CD4-positive, CD25-positive, alpha-beta regulatory T cell (primary cell): ENCODE measurements at places on chromosomes 6 and 20.

DNA sequence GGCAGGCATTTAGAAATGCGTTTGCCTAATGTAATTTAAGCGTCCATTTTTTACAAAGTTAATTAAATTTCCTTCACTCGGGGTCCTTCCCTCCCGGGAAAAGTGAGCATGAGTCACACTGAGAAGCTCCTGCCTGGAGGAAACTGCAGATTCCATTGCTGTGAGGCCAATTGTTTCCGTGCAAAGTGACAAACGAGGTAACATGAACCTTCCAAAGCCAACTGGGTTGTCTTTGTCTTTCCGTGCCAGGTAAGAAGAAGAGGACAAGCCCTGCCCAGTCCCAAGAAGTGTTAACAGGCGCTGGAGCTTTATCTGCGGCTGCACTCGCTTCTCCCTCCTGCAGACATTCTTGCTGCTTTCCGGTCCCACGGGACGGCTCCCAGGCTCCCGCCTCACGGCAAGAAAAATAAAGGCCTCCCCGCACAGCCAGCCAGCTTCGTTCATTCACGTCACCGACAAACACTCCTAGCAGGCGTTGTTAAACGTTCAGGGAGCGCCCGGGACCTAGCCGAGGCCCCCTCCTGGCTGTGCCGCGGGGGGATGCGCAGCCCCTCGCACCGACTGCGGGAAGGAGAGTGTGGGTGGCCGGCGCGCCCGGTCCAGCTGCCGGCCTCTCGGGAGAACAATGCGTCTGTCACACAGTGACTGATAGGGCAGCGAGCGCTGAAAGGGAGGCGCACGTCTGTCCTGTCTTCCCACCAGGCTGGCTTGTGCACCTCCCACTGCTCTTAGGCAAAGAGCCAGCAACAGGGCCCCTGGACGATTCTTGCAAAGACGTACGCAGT lies 61.5 kb upstream of the HDDC2 start:
- DNase-seq = no peak

DNA sequence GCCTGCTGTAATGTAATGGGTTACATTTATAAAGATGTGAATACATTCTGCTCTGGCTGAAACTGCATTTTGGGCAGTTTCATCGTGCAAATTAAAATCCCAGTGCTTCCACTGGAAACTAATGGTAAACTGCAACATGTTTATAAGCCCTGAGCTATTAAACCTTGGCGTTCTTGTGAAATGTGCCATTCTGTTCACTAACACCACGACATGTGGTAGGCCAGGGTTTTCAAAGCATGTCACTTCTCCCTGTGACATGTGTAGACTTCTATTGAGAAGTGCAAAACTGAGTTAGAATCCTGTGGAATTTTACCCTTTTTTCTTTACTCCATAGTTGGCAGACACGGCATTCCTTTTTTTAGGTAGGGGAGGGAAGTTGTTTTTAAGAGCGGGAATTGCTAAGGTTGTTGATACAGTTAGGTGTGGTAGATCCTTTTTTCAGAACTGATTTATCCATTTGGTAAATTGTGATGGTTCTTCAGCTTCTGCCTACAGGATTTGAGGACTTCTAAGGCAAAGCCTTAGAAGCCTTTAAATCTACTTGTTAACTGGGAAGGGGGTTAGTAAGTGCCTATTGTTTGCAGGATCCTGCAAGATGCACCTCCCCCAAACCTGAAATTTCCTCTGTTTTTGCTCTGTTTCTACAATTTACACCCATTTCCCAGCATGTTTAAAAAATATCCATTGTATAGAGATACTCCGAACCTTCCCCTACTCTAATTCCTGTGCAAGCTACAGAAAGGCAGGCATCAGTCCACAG lies 4.2 kb downstream of the SASH1 start:
- no peak for DNase-seq

GRCh38 chr6:108902382-108902792 lies 54.2 kb downstream of the ARMC2 start:
- no peak for DNase-seq

GRCh38 chr6:20927130-20927860 lies 393.0 kb downstream of the CDKAL1 start:
- no peak for DNase-seq

GRCh38 chr6:133637874-133638273 lies 251.0 kb upstream of the TCF21 start:
- no peak for DNase-seq

DNA sequence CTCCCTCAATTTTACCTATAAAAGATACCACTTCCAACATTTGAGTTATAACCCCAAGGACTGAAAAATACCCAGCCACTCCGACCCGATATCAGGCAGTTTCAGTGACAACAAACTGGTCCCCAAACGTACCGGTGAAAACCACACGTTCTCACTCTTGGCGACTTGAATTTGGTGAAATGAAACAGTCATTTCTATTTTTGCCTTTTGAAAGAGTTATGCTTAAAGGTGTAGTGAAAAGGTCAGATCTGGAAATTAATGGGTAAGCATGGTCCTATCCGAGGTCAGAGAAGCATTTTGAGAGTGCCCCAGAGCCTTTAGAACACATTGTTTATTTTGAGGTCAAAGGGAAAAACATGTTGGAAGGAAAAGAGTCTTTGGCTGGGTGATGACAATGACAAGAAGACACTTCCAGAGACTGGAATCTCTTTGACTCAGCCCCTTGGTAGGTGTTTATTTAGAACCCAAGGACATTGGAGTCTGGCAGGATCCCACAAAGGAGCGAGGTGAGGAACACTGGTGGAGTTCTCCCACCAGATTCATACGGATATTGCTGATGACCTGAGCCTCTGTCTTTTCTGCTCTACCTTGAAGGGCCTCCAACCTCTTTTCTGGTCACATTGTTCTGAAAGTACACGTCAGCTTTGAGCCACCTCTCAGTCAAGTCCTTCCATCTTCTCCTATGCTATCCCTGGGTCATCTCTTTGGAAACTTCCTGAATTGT lies 235.0 kb downstream of the GMPR start:
- peak; percentile 72 for DNase-seq

- no peak for DNase-seq
These were observed 399.8 kb downstream of the BTBD9 start for GRCh38 chr6:38239719-38240451.

- no peak for DNase-seq
These were observed 57.9 kb upstream of the EMILIN3 start for GRCh38 chr20:41424546-41424945.
